ENCODE measurements at places on chromosomes 7 and 10.

GRCh38 chr10:29994811-29995210, 64.6 kb downstream of the JCAD start:
- no peak for DNase-seq

- no peak for DNase-seq
Observed at GRCh38 chr7:99465421-99465768, 572 bp downstream of the ATP5MF start.

DNA sequence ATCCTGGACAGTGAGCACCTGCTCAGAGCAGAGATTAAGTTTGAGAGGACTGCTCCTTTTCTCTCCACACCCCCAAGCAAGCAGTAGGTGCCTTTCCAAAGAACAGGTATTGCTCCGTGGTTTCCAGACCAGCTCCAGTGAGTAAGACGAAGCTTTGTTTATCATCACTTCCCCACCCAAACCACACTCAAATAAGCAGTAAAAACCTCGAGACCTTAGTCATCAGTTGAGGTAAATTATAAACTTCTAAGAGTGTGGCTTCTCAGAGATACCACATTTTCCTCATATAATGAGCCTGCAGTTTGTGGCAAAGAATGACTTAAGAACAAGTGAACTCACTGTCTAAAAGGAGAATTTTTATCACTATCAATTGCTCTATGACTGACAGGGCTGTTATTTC, 50.0 kb upstream of the GRB10 start:
- DNase-seq = no peak

GRCh38 chr7:22417841-22418240, 60.9 kb upstream of the RAPGEF5 start:
- DNase-seq = no peak

DNA sequence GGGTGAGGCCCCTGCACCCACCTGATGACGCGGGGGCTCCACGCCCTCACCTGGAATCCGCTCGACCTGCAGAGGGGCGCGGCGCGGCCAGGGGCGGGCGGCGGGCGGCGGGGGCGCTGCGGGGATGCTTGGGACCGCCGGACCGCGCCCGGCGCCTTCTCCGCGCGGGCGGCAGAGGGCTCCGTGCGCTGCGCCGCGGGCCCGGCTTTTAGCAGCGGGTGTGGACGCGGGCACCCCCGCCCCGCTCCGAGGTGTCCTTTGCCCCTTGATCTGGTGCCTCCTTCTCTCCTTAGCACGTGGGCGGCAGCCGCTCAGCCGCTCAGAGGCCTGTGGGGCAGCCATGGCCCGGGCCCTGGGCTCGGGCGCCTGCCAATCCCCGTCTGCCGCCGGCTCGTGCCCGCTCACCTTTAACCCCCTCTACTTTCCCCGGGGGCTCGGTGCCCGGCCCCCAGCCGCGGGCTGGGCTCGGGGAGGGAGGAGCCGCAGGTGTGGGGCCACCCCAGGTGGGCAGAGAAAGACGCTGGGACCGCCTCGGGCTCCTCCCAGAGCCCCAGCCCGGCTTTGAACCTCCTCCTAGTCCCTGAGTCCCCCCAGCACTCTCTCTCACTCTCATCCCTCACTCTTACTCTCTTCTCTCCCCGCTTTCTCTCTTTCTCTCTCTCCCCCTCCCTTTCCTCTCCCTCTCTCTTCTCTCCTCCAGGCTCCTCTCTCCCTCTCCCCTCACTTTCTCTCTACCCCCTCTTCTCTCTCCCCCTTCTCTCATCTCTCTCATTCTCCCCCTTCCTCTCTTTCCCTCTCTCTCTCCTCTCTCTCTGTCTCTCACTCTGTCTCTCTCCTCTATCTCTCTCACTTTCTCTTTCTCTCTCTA, 19.7 kb upstream of the VPS37D start:
- DNase-seq = no peak

GRCh38 chr10:104509981-104510380, 131.1 kb upstream of the SORCS3 start:
- DNase-seq = no peak

- DNase-seq = no peak
Observed at GRCh38 chr10:3790272-3790671, 5.3 kb upstream of the KLF6 start.

DNA sequence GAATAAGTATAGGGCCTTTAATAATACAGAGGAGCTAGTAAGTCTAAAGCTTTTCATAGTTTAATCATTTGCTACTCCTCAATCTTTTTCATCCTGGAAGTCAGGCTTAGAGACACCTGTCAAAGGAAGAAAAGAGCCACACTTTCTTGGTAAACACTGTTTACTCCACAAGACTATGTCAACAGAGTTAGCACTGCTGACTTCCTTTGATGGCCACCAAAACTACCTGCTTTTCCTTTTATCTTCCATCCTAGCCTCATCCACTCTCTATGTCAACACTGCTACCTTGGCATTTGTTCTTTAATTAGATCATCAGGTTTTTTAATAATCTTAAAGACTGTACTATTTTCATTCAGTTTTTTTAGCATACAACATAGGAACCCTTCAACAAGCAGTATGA, 106.2 kb downstream of the ELAPOR2 start:
- DNase-seq = no peak

GRCh38 chr10:51203359-51203758, 129.1 kb downstream of the PRKG1 start:
- DNase-seq = no peak

- DNase-seq = no peak
Observed at GRCh38 chr7:121167971-121168370, 160.8 kb upstream of the WNT16 start.

- no peak for DNase-seq
Observed at GRCh38 chr10:24463611-24464426, 254.9 kb downstream of the KIAA1217 start.

- no peak for DNase-seq
Observed at GRCh38 chr10:104297697-104298660, 29.0 kb downstream of the GSTO2 start.

- DNase-seq = no peak
Observed at GRCh38 chr10:11154849-11155498, 137.3 kb downstream of the CELF2 start.

DNA sequence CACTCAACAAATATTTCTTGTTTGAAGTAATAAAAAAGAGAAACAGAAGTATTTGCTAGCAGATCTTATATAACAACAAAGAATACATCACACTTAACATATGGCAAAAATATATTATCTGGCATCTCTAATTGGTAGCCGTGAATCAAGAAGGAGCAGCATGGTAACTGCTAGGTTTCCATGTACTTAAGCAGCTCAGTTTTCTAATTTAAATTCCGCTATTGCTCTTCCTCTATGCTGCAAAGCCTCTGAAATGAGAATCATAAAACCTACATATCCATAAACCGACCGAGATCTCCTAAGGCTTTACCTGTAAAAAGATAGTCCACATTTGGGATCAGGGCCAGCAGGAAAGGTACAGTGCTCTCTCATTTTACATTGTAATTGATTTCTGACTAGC, 76.6 kb upstream of the PTPRZ1 start:
- no peak for DNase-seq

DNA sequence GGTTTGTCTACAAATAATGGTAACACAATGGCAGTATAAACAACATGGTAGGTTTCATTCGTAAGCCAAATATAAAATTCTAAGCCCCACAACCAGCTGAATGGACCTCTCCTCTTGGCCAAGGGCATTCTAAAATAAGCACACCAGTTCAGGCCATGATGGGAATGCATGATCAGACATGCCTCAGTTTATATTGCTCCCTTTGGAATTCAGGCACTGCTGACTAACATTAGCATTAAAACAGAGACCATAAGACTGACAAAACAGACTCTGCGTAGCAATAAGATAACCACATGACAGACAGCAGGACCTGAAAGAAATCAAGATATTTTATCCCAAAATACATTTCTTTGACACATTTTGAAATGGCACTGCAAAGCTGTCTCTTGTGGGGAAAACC, 125.8 kb downstream of the FAM107B start:
- no peak for DNase-seq

GRCh38 chr7:57203161-57203791, 71.0 kb upstream of the ZNF479 start:
- no peak for DNase-seq

- DNase-seq = no peak
Observed at GRCh38 chr10:4385231-4385870, 440.7 kb upstream of the AKR1E2 start.

- peak; percentile 62 for DNase-seq
Observed at GRCh38 chr7:154953006-154953684, 49.8 kb downstream of the PAXIP1 start.

- DNase-seq = no peak
Observed at GRCh38 chr7:11193131-11193867, 219.6 kb downstream of the PHF14 start.

- DNase-seq = no peak
Observed at GRCh38 chr7:130906575-130906974, 172.6 kb upstream of the KLF14 start.

DNA sequence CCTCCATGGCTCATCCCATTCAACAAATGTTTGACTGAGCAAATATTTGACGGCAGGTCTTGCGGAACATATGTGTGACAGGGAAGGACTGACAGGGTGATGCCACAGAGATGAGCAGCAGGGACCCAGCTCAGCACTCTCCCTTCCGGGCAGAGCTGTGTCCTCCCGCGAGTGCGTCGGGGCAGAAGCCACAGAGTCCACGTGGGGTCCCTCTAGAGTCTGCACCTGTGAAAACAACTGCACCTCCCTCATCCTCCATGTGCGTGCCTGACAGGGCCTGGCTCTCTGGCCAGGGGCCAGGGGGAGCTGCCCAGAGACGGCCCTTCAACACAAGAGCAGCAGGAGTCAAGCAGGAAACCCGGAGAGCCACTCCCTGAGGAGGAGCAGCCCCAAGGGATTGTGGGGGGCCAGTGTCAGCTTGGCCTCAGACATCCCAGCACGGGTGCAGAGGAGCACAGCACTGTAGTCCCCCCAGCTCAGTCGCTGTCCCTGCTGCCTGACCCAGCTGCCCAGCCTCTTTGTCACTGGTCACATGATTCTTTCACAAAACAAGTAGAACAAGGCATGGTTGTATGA, 83.6 kb upstream of the TMEM72 start:
- no peak for DNase-seq

GRCh38 chr10:104085801-104086400, at the start of gene COL17A1:
TSS of gene COL17A1 (minus strand) at chr10:104085880. CDS start at chr10:104080673, 5,207 bp downstream.
- DNase-seq = no peak

DNA sequence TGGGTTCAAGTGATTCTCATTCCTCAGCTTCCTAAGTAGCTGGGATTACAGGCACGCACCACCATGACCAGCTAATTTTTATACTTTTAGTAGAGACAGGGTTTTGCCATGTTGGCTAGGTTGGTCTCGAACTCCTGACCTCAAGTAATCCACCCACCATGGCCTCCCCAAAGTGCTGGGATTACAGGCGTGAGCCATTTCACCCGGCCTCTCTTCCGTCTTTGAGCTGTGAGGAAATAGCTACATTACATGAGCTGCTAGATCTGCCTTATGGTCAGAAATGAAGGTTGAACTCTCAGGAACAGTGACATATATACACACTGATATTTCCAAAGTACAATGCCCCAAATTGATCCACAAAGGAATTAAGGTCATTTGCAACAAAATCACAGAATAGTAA, 2.4 kb downstream of the BLVRA start:
- DNase-seq = no peak

DNA sequence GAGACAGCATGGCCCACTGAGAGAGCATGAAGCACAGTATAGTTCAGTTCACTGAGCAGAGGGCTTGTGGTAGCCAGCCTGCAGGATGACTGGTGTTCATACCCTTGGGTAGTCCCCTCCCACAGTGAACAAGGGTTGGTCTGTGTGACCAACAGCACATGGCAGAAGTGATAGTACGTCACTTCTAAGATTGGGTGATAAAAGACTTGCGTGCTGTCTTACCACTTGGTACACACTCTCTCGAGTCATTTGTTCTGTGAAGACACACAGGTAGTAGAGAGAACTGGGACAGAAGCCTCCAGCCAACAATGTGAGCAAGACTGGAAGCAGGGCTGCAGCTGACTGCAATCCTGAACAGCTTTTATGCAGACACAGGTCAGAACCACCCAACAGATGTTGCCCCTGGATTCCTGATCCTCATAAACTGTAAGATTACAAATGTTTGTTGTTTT, 14.6 kb downstream of the EPC1 start:
- peak; percentile 36 for DNase-seq

Measured in stimulated activated CD8-positive, alpha-beta memory T cell treated with anti-CD3 and anti-CD28 coated beads, Interleukin-15, amount 100 ng/mL, for 1 hour (primary cell).